ENCODE measurements at places on chromosomes 6 and 20. TPM values are rescaled to one million over a fixed set of nuclear protein-coding genes. Genes with fewer than 3 reads are reported as not detected.

NOTCH4 gene
- polyA plus RNA-seq: 0.32 TPM

BPIFB4 gene
- polyA plus RNA-seq: not detected

CAGE1 gene
- polyA plus RNA-seq: 0.06 TPM

DEFB132 gene
- not detected for polyA plus RNA-seq

LAMA2 gene
- 0.35 TPM for polyA plus RNA-seq

NKX2-4 gene
- not detected for polyA plus RNA-seq

BEND3 gene
- 0.62 TPM for polyA plus RNA-seq

OLIG3 gene
- not detected for polyA plus RNA-seq

ELOVL4 gene
- 0.39 TPM for polyA plus RNA-seq

TRIM10 gene
- polyA plus RNA-seq: not detected

ADGRF4 gene
- polyA plus RNA-seq: not detected

PCK1 gene
- not detected for polyA plus RNA-seq

SLC35A1 gene
- 32.6 TPM for polyA plus RNA-seq

RRAGD gene
- polyA plus RNA-seq: 2.4 TPM

ATF6B gene
- 29.0 TPM for polyA plus RNA-seq

SMLR1 gene
- not detected for polyA plus RNA-seq

ZBP1 gene
- 7.2 TPM for polyA plus RNA-seq
